Stimulated activated CD8-positive, alpha-beta memory T cell treated with anti-CD3 and anti-CD28 coated beads, Interleukin-4, amount 100 ng/mL, for 1 hour (primary cell): ENCODE measurements at places on chromosomes 6 and 20.

DNA sequence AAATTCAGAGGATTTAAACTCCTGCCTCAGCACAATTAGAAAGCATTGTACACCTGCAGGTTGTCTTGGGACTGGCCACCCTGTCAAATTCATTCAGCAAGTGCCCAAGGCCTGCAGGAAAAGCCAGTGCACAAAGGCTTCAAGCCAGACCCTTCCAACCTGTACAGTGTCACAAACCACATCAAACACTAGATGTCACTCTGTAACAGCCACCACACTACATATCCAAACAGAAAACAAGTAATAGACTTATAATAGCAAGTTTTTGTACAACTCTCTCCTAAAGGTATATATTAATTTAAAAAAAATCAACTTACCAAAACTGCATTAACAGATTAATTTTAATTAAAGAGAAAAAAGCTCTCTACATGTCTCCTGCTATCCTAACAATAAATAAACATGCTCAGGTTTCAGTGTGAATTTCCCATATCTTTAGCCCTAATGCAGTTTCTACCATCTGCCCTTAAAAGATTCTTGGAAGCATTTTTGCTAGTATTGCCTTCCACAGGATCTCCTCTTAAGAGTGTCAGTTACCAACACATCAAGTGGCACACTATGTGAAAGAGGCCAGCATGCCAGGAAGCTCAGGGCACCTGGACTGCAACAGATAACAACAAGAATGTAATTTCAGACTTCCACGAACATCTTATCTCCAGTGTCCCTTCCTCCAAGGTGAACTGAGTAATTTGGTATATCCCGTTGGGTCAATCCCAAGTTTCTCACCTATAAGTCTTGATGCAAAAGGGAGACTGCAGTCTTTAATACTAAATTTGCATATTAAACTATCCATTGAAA lies 47.5 kb downstream of the RALGAPA2 start:
- no peak for DNase-seq

- no peak for DNase-seq
Observed at GRCh38 chr6:28530777-28531176, 5.1 kb downstream of the GPX5 start.

- no peak for DNase-seq
Observed at GRCh38 chr20:64224351-64225170, 31.0 kb upstream of the PCMTD2 start.

DNA sequence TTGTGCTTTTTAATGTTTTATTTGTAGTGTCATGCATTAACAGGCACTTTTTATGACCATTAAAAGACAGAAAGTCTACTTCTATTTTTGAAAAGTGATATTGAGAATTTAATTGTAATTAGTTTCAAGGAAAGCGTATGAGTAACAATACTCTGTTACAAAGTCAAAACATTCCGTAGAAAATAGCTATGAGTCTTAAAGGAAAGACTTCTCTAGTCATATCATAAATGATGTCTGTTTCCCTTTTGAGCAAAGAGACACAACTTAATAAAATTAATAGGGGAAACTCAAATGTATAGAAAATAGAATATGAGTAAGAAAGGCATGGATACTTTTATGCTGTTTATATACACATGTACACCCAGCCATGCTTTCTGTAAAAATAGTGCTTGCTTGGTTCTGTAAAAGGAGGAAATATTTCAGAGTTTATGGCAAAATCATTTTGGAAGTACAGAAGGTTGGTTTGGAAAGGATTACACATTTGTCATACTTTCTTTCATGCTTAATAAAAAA lies 107.8 kb upstream of the AHI1 start:
- DNase-seq = no peak

DNA sequence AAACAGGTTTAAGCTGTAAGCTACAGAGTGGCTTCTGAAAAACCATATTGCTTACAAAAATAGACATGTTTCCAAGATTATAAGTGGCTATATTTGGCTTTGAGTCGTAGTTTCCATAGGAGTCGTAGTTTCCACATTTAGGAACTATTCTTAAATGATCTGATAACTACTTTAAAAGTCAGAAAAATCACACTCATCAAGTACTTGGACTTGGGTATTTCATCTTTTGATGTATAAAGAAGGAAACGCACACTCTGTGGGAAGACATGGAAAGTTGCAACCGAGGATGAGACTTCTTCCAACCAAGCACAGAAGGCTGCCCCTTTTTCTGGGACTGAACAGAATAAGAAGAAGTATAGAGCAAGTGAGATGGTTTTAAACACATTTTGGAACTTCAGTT lies 118.3 kb downstream of the KHDRBS2 start:
- no peak for DNase-seq

- DNase-seq = no peak
Observed at GRCh38 chr6:19391926-19392325, 445.2 kb upstream of the ID4 start.

DNA sequence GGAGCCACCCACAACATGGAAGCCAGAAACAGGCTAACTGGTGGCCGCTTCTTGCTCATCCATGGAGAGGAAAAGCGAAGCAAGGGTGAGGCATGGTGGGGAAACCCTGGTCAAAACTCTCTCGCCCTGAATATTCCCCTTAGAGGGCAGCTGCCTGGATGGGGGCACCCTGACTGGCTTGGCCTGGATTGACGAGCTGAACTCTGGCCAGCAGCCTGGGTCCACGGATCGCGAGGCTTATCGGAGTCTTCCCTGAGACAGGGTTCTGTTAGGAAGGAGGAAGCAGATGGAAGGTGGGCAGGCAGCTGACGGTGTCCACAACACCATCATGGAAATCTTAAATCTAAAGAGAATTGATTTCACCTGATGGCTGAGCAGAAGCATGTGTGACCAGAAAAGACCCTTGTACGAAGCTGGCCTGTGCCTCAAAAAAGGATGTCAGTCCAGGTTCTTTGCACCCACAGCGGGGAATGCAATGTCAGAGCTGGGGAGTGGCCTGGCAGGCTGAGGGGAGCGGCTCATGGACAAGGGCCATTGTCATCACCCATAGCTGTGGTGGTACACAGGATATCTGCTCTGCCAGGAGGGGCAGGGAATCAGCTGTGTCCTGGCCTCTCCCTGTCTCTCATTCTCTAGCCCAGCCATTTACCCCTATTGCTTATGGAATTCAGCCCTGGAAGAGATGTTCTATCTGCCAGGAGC lies 109.4 kb upstream of the SNX9 start:
- DNase-seq = no peak

DNA sequence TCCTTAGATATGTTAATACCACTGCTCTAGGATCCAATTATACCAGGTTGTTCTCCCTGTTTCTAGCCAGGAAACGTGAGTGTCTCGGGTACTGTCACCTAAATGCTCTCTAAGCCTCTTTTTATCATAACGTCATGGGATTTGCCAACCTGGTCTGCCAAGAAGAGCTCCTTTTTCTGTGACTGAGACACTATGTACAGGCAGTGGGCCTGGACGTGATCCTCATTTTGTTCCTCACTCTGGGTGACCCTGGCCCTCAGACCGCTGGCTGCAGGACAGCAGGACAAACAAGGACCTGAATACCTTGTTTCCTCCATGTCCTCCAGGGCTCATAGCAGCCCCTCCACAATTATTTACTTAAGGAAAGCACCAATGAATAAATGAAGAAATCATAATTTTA lies 69.1 kb downstream of the CD164 start:
- no peak for DNase-seq

GRCh38 chr20:17559338-17559737 lies 10.5 kb upstream of the DSTN start:
- DNase-seq = no peak

DNA sequence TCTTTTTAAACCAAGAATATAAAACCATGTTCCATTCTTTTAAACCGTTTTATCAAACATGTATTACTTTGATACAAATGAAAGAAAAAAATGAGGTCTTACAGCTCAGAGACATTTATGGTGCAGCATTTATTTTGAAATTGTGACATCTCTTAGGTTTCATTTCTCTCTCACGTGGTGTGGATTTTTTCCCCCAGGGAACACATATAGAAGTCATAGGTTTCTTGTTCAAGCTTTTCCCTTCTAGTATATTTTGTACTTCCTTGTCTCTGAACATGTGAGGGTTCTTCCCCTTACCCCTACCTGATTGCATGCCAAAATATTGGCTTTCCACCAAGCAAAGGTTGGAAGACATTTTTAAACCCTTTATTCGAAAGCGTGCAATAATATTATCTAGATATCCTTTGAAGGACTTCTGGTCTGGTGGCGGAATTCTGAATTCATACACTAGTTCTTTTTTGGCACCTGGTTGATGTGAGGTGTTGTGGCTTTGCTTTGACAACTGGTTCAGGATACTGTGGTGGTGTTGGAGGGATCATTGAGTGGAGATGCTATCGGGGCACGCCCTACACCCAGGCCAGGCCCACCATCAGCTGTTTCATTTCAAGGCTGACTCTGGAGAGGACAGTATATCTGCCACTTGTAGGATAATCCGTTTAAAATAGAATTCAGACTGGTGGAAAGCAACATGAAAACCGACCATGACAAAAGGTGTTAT lies 5.6 kb upstream of the FAM50B start:
- no peak for DNase-seq

GRCh38 chr6:30687659-30688431 lies 1.4 kb upstream of the PPP1R18 start:
- no peak for DNase-seq

- no peak for DNase-seq
Observed at GRCh38 chr20:64160526-64161355, 3.5 kb upstream of the MYT1 start.

DNA sequence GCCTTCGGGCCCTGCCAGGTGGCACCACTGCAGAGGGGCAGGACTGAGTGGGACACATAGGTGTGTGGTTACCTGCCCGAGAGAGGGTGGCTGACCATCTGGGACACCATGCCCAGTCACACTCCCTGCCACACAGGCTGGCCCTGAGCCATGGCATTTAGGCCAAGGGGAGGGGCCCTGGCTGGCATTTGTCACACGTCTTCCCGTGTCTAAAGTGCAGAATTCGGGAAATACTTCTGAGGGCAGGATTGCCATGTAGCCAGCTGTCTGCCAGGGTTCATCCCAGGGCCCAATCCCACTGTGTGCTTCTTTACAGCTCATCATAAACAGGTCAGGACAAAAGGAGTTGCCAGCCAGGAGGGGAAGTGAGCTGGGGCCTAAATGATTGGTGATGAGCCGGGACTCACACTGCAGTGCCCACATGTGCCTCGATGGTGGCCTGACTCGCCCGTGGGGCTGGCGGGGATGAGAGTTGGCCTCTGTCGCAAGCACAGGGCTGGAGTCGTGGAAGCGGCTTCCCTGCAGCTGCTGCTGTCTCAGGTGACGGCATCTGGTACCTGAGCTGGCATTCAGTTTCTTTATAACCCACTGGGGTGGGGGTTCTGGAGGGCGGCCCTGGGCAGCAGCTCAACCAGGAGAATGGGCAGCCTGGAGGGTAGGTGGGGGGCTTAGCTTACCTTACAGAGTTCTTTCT lies 5.9 kb upstream of the UNC93A start:
- no peak for DNase-seq

GRCh38 chr20:31827059-31827458 lies 7.9 kb downstream of the MYLK2 start:
- DNase-seq = no peak

DNA sequence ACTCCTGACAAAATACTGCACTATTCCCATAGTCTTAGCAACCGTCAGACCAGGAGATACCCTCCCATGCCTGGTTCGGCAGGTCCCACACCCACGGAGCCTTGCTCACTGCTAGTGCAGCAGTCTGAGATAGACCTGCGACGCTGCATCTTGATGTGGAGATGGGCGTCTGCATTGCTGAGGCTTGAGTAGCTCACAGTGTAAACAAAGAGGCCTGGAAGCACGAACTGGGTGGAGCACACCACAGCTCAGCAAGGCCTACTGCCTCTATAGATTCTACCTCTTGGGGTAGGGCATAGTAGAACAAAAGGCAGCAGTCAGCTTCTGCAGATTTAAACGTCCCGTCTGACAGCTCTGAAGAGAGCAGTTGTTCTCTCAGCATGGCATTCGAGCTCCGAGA lies 25.4 kb downstream of the TMEM244 start:
- no peak for DNase-seq

- DNase-seq = no peak
Observed at GRCh38 chr6:158999154-158999665, 792 bp downstream of the RSPH3 start.

GRCh38 chr20:19851861-19852260 lies 93.8 kb downstream of the RIN2 start:
- DNase-seq = no peak

DNA sequence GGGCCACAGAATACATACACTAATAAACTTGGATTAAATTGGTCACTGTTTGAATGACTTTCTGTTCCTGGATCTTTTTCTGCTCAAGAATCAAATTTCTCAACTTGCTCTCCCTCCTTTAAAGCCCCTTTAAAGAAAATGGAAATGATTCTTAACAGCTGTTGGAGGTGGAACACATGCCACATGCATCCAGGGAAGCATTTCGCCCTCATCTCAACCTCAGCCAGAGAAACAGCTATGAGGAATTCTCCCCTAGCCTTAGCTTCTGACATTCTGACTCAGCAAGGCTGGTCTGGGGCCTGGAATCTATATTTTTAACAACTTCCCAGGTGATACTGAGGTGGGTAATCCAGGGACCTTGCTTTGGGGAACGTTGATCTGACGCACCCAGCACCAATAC lies 263.4 kb upstream of the ECI2 start:
- no peak for DNase-seq

DNA sequence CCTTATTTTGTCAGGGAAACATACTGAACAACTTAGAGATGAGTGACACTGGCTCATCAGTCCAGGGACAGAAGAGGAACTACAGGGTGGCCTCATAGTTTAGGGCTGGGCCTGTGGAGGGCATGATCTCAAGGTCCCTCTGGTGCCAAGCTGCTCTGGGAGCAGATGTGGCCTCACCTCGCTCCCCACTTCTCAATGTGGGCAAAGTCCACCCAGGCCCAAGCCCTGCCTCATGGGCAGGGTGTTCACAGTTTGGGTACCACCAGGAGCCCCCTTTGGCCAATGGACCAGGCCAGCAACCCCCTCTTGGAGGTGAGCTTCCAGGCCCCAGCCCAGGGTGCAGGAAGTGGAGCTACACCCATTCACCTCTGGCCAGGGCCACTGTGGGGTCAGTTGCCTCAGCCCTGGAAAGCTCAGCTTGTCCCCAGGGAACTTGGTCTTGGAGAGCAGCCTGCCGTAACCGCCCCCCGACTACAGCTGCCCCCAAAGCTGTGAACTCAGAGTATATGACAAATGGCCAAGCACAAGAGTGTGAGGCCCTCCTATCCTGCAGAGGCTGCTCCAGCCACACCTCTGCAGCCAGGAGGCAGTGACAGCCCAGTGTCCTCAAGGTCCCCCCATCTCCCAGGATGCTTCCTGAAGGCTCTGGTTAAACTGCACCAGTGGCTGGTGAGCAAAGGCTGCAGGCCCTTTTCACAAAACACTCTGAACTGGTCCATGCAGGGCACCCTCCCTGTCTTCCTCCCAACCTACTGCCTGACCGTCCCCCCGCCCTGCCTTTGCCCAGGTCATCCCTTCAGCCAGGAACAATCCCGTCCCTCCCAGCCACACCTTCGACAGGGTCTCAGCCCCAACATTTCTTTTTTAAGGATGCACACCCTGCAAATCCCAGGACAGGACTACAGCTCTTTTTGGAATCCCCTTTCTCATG lies 3.6 kb downstream of the ADISSP start:
- no peak for DNase-seq

GRCh38 chr6:126826166-126826714 lies 292.2 kb upstream of the RSPO3 start:
- no peak for DNase-seq

- DNase-seq = no peak
Observed at GRCh38 chr20:23335521-23335920, 15.1 kb upstream of the NXT1 start.

- DNase-seq = no peak
Observed at GRCh38 chr6:157020398-157020797, 243.2 kb downstream of the ARID1B start.

GRCh38 chr20:16919841-16920240 lies 171.7 kb downstream of the OTOR start:
- DNase-seq = no peak
